ENCODE measurements at places on chromosomes 7 and 10.

- DNase-seq, result peak; percentile 32
Observed at GRCh38 chr10:6201516-6201975, 1.2 kb upstream of the PFKFB3 start.

- DNase-seq, result no peak
Observed at GRCh38 chr7:73515178-73515577, 6.9 kb downstream of the BAZ1B start.

DNA sequence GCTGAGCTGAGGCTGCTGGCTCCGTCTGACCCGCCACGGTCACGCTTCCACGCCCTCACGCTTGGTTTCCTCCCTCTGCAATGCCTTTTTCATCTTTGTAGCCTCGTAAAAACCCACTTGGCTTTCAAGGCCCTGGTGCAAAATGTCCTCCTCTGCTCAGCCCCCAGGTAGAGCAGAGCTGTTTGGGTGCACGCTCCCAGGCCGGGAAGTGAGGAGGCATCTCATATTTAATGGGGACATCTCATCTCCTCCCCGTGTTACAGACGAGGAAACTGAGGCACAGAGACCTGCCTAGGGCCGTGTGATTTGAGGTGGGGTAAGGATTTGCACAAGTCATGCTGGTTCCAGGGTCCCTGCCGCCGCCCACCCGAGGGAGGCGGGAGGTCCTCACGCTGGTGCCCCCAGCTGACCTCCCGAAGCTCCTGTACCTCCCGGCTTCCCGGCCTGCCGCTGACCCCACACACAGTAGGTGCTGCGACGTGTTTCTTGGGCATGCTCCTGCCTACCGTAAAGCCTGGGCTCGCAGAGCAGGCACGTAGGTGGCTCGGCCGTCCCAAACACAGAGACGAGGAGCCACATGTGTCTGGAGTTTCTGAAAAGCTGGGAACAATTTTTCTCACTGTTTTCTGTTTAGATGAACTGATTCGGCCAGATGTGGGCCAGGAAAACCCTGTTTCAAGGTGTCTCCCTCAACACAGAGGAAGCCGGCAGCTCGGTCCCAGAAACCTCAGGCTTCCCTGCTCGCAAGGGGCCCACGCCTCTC is 11.5 kb downstream of the FOXL3 start:
- no peak for DNase-seq

DNA sequence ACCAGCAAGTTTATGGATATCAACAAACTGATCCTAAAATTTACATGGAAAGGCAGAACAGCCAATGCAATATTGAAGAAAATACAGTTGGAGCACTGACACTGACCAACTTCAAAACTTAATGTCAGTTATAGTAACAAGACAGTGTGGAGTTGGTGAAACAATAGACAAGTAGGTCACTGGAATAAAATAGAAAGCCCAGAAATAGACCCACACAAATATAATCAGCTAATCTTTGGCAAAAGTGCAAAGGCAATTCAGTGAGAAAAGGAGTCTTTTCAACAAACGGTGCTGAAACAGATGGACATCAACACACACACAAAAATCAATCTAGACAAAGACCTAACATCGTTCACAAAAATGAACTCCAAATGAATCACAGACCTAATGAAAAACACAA is 13.8 kb downstream of the RSU1 start:
- DNase-seq, result no peak
